ENCODE measurements at places on chromosomes 7 and 10. TPM values are rescaled to one million over a fixed set of nuclear protein-coding genes. Genes with fewer than 3 reads are reported as not detected.

Gene TRIM50
- not detected for total RNA-seq

Gene VWDE
- total RNA-seq, result 9.8 TPM

Gene MSS51
- 2.2 TPM for total RNA-seq

Gene ABCC2
- total RNA-seq, result 0.26 TPM

Gene FAM13C
- 3.1 TPM for total RNA-seq

Gene ACTR3C
- not detected for total RNA-seq

- DNase-seq, result peak; percentile 49
These were observed 5.6 kb upstream of the LEP start for GRCh38 chr7:128235471-128235870.

DNA sequence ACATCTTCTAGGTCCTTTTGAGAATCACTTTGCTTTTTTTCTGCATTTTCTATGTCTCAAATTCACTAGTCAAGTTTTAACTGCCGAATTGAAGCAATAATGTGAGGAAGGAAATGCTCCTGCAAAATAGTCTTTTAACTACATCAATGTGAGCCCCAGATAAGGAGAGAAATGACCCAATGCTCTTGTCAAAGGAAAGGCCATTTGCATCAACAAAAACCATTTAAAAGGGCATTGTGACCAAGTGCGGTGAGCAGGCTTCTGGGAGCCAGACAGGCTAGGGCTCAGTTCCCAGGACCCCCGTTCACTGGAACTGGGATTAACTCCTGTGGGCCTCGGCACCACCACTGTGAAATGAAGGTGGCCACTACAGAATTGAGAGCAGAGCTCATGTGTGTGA lies 127.9 kb upstream of the EEPD1 start:
- DNase-seq, result peak; percentile 38

DNA sequence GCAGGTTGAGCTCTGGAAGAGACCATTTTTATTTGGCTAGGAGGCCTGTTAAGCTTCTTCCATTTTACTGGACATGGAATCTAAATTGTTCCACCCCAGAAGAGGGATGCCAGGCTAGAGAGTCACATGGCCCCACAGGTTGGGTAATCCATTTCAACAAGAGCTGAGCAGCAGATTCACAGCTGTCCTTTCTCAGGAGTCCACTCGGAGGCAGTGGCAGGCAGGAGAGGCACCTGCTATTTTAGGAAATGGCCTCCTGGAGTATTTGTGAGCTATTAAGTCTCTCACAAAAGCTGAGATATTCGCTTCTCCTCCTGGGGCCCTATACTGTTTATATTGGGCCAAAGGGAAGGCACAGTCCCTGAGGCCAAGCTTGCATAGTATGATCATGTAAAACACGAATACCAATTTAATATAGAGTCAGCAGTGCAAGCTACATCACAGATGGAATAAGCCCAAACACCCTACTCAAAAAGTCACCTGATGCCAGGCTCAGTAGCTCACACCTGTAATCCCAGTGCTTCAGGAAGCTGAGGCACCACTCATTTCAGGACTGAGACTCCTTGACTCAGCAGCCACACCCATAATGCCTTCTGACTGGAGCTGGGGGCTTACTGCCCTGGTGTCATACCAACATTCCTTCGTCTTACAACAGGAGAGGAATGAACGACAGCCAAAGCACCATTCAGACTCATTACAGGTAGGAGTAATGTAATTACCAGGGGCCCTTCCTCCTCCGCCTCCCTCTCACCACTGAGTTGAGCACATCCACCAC lies 124.1 kb downstream of the LMBR1 start:
- DNase-seq, result no peak

DNA sequence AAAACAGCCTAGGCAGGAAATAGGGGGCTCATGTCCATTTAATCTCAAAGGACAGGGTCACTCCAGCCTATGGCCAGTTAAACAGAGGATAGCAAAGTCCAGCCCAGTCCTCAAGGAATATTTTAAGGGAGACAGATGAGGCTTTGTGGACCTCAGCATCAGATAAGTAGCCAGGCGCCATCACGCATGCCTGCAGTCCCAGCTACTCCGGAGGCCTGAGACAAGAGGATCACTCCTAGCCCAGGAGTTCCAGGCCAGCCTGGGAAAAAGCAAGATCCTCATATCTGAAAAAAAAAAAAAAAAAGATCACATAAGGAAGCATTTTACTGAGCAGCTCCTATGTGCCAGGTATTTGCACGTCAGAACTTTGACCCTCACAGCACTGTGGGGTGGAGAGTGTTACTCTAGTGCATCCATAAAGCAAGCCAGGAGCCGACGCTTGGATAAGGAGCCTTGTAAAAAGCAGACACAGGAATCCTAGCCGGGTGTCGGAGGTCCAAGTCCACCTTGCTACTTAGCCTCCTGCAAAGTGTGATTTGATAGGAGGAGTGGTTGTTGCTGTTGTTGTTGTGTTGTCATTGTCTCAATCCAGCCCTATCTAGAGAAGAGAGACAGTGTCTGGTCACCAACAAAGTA lies 61.8 kb upstream of the DOCK1 start:
- no peak for DNase-seq

DNA sequence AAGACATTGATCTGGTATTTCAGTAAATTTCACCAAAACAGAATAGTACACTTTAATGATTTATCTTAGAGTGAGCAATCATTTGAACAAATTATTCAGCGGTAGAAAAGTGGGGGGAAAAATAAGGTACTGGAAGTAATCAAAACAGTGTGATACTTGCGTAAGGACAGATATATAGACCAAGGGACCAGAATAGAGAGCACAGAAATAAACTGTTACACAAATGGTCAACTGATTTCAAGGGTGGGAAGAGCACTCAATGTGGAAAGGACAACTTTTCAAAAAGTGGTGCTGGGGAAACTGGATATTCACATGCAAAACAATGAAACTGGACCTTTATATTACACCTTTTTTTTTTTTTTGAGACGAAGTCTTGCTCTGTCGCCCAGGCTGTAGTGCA lies 119.9 kb downstream of the NRBF2 start:
- DNase-seq, result no peak

DNA sequence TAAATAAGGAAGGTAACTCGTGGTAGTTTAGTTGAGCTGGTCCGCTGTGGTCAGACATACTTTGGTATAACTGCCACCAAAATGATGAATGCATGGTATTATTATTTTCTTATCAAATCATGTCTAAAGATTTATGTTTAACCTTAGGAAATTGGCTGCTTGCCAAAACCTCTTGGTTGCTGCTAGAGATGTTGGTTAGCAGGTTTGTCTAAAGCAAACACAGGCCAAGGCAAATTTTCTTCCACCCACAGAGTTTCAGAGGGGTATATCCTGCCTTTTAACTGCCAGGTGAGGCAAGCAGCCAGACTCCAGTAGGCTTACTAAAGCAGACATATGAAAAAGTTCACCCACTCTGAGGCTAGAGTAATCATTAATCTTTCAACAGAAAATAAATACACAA lies 101.4 kb downstream of the SEMA3E start:
- no peak for DNase-seq

DNA sequence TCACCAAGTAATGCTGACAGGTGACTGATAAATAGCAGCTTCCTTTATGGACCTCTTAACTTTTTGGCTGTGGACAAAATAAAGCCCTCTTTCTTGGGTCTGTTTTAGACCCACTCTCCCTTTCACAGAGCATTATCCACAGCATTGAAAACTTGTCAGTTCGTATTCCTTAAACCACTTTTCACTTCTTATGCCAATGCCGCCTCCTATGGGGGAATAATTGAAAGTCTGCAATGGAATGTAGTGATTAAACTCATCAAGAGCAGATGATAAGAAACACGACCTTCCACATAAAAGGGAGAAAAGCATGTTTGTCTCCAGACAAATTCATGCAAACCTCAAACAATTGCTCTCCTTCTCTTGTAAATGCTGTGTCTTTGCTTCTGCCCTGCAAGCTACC lies 153.4 kb downstream of the SORCS1 start:
- DNase-seq, result peak; percentile 24

DNA sequence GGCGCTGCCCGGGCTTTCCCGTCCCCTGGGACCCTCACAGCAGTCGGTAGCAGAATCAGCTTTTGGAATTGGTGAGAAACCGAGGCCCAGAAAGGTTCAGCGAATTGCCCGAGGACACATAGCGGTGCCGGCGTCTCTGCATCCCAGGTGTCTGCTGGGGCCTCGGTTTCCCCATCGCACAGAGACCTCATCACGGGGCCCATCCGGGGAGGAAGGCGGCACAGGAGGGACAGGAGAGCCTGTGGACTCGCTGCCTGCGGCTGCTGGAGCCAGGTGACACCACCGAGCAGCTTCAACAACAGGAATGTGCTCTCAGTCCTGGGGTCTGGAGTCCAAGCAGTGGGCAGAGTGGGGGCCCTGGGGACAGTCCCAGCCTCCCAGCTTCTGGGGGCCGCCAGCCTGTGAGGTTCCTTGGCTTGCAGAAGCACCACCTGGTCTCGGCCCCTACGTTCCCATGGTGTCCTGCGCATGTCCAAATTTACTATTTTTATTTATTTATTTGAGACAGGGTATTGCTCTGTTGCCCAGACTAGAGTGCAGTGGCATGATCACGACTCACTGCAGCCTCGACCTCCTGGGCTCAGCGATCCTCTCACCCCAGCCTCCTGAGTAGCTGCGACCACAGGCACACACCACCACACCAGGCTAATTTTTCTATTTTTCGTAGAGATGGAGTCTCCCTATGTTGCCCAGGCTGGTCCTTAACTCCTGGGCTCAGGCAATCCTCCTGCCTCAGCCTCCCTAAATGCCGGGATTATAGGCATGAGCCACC lies 539 bp upstream of the COX19 start:
- no peak for DNase-seq

DNA sequence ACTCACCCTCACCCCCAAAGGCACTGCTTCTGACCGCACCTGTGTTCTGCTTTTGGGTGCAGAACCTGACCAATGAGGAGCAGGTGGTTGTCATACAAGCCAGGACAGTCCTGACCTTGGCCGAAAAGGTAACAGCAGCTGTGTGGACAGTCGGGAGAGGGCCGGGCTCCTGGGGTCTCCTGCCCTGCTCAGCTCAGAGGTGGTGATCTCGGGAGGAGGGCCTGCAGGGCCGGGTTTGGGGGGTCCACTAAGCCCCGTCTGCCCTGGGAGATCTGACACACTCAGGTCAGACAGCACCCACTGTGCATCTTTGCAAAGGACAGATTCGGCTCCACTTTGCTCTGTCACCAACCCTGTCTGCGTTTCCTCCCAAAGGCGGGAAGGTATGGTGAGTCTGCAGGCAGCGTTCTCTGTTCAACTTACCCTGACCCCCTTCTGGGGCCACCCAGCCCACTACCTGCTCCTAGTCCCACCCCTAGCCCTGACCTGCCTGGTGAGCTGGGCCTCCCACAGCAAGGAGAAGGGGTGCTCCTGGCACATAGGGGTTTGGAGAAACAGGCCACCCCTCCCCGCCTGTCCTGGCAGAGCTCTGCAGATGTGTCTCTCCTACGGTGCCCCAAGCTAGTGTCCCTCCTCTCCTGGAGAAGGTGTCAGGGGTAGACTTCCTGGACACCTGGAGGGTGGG lies 33.7 kb upstream of the DPYSL4 start:
- DNase-seq, result no peak

- no peak for DNase-seq
These were observed 22.9 kb upstream of the ELFN1 start for GRCh38 chr7:1646957-1647891.

GRCh38 chr10:15209827-15210509 lies 41.5 kb upstream of the NMT2 start:
- DNase-seq, result peak; percentile 89

DNA sequence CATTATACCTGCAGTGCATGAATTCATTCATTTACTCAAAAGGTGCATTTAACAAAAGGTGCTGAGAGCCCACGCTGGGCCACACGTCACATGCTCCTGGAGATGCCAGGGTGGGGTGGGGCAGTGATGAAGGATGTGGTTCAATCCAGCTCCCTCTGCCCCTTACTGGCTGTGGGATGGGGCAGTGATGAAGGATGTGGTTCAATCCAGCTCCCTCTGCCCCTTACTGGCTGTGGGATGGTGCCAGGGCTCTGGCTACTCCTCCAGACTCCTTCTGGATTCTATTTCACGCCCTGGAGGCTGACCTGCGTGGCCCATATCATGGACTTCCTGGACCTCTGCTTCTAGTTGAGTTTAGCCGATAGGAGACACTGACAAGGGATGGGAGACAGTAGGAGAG lies 44.0 kb upstream of the CTBP2 start:
- no peak for DNase-seq

DNA sequence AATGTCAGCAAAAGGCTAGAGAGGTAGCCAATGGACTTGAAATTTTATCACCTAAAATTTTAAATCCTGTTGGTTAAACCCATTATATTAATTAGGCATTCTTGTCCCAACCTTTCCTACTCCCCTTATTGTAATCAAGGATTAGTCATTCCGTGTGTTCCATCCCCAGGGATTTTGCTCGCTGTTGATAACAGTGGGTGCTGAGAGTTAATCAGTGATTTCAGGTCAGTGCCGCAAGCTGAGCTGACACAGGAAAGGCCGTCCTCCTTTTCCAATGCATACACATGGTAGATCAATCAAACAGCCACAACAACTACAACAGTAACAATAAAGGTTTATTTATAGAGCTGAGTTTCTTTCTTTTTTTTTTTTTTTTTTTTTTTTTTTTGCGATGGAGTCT lies 271.4 kb downstream of the ACTR3B start:
- no peak for DNase-seq

DNA sequence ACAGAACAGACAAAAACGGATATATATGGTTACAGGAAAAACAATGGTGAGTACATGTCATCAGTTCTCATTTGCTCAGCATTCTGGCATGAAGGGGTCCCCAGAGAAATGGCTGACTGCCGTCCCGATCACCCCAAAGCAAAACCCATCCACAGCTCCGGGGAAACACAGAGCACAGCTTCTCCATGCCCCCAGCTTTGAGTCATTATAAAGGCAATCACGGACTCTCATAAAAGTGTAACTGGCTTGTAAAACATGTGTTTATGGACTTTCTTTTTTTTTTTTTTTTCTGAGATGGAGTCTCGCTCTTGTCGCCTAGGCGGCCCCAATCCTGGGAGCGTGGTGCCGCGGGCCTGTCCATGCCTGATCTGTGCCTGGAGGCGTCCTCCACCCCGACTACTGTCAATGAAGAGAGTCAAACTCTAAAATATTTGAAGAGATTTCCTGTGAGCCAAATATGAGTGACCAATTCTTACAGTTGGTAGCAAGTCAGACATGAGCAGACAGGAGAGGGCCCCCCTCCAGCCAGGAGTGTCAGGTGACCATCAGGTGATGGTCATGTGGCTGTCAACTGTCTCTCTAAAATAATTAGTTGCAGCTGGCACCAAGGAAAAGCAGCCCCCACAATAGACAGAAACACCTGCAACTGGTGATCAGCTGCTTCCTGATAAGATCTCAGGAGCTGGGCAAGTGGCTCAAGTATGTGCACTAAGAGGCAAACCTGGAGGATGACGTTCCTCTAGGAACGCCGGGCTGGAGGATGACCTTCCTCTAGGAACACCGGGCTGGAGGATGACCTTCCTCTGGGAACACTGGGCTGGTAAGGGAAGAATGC lies 21.7 kb upstream of the NOM1 start:
- no peak for DNase-seq

All from neural progenitor cell (in vitro differentiated cells).